ENCODE measurements at places on chromosomes 7 and 10.

GRCh38 chr10:32190890-32191491 is 134.8 kb upstream of the KIF5B start:
- no peak for DNase-seq

DNA sequence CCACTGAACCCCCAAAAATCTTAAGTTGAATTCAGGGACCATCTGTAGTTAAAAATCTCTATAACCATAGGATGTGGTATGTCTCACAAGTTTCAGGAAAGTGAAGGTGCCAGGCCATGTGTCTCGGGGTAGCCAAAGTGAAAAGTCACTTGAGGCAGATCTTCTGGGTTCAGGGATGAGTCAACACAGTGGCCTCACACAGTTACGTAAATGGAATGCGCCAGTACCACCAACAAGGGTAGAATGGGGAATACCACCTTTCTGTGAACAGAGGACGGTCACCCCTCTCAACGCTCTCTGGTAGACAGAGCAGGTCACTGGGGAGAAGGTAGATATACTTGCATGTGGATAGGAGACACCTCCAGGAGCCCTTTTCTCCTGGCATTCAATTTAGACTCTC is 71.4 kb downstream of the ELMO1 start:
- DNase-seq, result no peak

DNA sequence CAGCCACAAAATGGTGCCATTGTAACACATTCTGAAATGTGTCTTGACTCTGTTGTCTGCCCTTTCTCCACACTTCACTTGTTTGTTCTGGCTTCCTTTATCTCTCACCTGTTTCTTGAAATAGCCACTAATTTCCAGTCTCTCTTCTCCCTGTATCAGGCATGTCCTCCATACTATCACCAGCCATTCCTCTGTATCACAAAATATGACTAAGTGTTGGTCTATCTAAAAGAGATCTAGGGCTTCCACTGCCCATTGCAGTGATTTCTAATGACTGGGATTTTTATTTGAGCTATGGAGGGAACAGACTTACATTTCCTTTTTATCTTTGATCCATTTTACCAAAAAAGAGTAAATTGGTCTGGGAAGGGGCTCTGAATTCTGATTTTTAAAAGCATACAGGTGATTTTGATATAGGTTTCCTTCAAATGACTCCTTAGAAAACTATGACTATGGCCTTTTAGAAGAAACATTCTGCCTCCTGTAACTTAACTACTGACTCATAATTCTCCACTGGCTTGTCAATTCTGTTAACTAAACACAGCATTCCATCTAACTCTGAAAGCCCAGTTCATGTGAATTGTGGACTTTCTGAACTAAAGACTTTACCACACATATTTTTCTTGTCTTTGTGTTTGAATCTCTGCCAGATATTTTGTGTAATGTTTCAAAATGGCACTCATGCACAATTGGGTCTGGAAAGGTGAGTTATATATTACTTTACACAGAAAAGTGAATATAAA is 1121.4 kb downstream of the XPNPEP1 start:
- DNase-seq, result no peak

- DNase-seq, result no peak
Observed at GRCh38 chr7:8205537-8205936, 56.4 kb downstream of the ICA1 start.

GRCh38 chr7:105653441-105654005 is 72.2 kb upstream of the EFCAB10 start:
- DNase-seq, result no peak

DNA sequence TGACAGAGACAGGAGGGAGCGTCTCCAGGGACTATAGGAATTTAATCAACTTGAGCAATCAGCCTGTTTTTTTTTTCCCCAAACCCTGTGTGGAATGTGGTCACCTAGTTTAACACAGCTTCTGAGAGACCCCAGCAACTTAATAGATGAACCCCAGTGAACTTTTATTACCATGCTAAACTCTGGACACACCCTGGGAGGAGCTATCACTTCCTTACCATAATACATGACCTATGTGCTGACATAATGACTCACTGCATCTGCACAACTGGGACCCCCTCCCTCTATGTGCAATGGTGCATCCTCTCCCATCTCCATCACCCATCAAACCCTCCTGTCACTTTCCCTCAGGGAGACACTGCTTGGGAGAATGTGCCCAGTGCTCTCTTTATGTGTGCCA is 83.7 kb downstream of the EPC1 start:
- no peak for DNase-seq

- DNase-seq, result peak; percentile 92
Observed at GRCh38 chr10:93376372-93377293, 105.5 kb downstream of the MYOF start.

- no peak for DNase-seq
Observed at GRCh38 chr10:23367896-23368595, 23.4 kb upstream of the C10orf67 start.

- DNase-seq, result no peak
Observed at GRCh38 chr7:128309976-128310375, 33.7 kb downstream of the RBM28 start.

GRCh38 chr10:6269953-6270867 is 67.5 kb downstream of the PFKFB3 start:
- DNase-seq, result peak; percentile 38

DNA sequence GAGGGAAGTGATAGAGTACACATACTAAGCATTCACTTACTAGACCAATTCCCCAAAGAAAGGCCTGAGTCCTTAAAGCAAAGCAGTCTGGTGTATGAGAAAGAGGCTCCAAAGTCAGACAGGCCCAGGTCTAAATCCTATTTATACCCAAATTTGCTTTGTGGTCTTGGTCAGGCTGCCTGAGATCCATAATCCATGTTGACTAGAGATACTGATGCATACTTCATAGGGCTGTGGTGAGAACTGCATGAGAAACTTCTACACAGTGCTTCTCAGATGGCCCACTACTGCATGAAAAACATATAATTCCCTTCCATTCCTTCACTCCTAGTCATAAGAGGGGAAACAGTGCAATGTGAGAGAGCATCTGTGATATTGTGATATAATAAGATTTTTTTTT is 81.6 kb upstream of the SP4 start:
- DNase-seq, result no peak

- peak; percentile 35 for DNase-seq
Observed at GRCh38 chr10:77582710-77583115, 54.9 kb downstream of the KCNMA1 start.

DNA sequence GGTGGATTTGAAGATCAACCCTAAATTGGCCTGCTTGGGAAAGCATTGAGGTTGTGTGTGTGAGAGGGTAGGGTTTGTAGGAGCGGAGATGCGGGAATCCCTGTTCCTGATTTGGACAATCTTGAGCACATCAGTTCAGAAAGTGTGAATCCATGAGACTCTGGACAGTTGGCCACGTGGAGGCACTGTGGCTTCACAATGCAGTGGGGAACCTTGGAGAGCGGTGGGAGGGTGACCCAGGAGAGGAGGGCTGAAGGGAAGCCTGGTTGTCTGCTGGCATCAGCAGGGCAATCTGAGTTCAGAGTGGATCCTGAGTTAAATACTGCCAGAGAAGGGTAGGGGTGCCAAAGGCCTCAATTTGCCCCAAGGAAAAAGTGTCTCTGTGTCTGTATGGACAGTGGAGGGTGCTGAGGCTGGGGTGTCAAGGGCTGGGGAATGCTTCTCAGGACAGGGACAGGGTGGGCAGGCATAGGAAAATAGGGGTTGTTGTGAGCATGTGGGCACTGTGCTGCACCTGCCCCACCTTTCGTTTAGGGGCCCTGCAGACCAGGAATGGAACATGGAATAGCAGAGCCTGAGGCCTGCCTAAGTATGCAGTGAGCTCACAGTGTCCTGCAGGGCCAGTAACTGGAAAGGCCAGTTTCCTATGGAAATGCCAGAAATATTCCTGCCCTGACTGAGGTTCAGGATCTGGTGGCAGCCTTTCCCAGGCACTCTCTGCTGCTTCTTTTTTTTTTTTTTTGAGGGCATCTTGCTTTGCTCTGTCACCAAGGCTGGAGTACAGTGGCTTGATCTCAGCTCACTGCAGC is 162.9 kb upstream of the PRSS58 start:
- DNase-seq, result peak; percentile 14

DNA sequence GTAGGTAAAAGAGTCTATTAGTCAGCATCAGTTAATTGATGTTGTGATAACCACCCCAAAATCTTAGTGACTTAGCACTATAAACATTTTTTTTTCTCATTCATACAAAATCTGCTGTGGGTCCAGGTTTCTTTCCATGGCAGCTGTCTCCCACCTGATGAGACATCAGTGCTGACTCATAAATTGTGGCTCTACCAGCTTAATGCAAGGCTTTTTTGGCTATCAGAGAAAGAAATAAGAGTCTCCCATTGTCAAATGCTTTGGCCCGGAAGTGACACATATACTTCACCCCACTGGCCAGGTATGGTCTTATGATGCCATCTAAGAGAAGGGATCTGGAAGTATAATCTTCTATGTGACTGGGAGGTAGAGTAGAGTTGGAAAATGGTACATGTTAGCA is 14.5 kb downstream of the DNAJB9 start:
- no peak for DNase-seq

GRCh38 chr10:96720422-96721206 is at the start of gene PIK3AP1:
PIK3AP1 (minus strand) TSS chr10:96720514; CDS start chr10:96720394, 120 bp downstream.
- peak; percentile 78 for DNase-seq

GRCh38 chr10:2279711-2280110 is 542.4 kb upstream of the ADARB2 start:
- no peak for DNase-seq

GRCh38 chr10:96513305-96513697 is 425 bp downstream of the TLL2 start:
- DNase-seq, result no peak

DNA sequence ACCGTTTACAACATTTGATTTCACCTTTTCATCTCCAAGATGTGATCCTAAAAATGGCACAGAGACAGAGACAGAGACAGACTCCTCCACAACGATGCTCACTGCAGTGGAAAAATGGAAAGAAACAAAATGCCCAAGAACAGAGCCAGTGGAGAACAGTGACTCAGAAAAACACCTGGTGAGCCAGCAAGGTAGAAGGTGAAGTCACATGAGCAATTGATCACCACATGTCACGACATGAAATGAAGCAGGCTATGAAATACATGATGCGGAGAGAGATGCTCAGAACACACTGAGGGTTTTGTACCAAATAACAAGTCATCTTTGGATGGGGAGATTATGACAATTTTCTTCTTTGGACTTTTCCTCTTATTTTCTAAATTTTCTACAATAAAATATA is 3.5 kb downstream of the MSMB start:
- no peak for DNase-seq

- peak; percentile 97 for DNase-seq
Observed at GRCh38 chr10:12042797-12043651, at the start of gene UPF2. UPF2 (minus strand) TSS chr10:12042809; CDS start chr10:12035423, 7,386 bp downstream.

DNA sequence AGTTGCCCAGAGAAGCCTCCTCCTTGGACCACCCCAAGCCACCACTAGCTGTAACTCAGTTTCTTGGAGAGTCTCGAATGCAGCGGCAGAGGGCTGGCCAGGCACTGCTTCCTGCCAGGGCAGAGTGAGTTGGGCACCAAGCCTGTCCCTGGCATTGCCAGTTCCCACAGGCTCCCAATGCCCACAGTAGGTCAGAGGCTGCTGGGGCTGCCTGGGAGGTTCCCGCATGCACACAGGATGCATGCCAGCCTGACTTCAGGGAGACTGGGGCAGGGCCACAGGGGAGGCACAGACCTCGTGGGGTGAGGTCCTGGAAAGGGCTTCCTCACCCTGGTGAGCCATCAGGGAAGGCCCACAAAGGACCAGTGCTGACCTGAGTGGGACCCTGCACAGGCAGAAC is 152.8 kb downstream of the ZNF248 start:
- DNase-seq, result no peak

- no peak for DNase-seq
Observed at GRCh38 chr10:86630079-86630478, 24.3 kb upstream of the OPN4 start.

DNA sequence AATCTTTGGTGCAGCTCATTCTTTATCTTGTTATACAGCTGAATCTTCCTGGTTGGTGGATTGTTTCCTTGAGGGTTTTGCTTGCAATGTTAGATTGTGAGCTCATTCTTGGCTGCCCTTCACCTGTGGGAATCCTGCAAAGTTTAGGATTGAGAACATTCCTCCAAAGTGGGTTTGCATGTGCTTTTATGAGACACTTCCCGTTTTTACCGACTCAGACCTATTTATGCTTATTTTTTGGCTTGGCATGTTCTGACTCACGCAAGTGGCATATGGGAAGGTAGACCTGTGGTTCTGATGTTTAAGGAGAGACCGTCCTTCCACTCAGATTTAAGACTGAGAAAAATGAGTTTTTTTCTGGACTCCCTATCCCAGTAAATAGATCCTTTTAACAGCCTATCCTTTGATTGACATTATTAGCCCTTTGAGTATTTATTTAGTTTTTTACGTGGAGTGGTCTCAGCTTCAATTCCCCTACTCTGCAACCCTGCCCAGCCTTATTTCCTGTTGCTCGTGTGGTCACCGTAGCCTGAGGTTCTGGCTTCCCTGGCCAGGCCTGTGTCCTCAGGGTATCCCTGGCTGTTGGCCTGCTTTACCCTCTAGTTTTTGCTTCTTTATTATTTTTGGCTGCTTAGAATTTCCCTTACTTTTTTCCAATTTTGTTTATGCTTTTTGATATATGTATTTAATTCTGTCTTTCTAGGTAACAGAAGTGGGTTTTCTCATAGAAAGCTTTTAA is 13.4 kb upstream of the PRF1 start:
- DNase-seq, result no peak

DNA sequence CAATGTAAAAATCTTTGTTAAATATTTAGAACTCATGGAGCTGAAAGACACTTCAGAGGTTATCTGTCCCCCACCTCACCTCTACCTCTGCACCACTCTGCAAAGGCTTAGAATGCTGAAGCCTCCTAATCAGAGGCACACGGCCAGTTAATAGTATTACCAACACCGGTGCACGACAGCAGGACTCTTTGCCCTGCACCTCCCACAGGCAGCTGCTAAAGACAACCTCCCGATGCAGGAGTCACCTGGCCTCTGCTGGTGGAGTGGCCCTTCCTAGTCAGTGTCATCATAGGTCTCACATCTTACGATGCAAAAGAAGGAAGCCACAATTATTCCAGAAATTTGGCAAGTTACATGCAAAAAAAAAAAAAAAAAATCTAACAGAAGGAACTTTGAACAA is 66.6 kb upstream of the MGMT start:
- no peak for DNase-seq

DNA sequence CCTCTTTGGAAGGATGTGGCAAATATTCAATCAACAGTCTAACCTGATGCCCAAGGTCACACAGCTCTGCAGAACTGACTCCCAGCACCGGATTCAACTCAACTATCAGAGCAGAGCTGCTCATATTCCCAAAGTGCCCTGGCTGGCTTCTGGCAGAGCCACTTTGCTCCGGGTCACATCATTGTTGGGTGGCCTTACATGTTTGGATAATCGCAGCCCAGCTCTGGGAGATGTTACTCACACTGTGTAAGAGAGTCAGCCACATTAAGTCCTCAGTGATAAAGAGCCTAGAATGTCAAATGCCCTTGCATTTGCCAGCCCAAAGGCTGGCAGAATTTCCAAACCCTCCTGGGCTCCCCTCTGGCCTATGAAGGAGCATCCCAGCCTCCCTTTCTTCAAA is 79.8 kb upstream of the PDE1C start:
- no peak for DNase-seq

DNA sequence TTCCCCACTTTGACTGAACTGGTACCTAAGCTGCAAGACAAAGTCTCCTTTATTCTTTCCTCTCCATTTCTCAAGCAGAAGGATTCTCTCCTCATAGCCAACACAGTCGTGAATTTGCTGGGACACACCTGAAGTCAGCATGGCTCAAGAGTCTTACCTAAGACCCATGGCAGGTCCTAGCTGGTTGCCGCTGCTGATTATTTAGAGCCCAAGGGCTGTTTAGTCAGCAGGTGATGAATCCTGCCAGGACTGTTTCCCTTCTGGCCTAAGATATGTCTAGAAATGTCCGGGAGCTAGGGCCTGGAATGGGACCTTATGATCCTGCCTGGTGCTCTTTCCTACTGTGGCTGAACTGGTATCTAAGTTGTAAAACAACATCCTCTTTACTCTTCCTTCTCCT is 82.8 kb downstream of the AHCYL2 start:
- DNase-seq, result no peak
